GOT3 (cell line): ENCODE measurements at places on chromosomes 16 and 17.

DNA sequence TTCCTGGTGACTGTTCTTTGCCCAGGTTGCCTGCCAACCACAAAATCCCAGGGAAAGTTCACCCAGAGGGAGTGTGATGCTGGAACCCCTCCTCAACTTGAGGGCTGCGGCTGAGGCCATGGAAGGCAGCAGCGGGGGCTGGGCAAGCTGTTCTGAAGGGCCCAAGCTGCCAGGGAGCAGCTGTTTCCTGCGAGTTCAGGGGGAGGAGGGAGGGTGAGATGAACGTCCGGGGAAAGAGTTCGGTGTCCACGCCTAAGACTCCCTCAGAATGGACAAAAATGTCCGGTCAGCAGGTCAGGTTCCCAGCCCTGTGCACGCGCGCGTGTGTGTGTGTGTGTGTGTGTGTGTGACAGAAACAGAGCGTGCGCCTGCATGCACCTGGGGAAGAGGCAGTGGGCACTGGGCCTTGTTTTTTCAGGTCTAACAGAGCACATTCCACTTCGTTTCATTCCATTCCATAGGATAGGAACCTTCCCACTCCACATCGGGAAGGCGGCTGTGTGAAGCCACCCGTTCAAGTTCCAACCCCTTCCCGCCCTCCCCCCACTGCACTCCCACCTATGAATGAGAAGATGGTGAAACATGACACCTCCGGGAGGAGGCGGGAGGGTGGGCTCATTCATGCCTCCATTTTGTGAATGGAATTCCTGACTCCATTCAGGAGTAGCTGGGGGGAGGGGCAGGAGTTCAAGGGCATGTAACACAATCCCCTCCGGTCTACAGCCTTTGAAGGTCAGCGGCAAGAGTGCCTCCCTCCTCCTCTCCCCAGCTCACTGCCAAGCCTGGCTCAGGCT lies 15.7 kb downstream of the ETV4 start:
- DNase-seq: no peak

DNA sequence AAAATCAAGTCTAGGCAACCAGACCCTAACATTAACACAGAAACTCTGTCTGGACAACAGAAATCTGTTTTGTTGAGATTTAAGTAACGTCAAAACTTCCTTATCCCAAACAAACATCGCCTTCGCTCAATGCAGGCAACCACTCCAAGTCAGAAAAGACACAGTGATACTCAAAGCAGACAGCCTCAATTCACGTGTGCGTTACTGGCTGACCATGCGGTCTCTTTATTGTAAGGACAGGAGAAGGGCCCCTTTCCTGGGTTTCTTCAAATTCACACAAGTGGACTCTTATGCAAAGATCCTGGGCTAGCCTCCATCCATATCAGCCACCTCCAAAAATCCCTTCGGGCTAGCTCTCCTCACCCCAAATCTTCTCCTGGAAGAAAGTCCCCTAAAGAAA lies 467.7 kb downstream of the SOX9 start:
- DNase-seq: no peak

- no peak for DNase-seq
Measured at GRCh38 chr17:43132117-43132516, 7.0 kb upstream of the BRCA1 start.

- no peak for DNase-seq
Measured at GRCh38 chr16:86490859-86491639, 19.3 kb upstream of the FOXF1 start.

- no peak for DNase-seq
Measured at GRCh38 chr16:20851601-20852000, 45.3 kb downstream of the REXO5 start.

GRCh38 chr16:53007095-53007494 lies 45.6 kb downstream of the CHD9NB start:
- no peak for DNase-seq

- DNase-seq: no peak
Measured at GRCh38 chr16:20762404-20763123, 1.2 kb upstream of the ACSM3 start.
